ENCODE measurements at places on chromosomes 12 and 14.

DNA sequence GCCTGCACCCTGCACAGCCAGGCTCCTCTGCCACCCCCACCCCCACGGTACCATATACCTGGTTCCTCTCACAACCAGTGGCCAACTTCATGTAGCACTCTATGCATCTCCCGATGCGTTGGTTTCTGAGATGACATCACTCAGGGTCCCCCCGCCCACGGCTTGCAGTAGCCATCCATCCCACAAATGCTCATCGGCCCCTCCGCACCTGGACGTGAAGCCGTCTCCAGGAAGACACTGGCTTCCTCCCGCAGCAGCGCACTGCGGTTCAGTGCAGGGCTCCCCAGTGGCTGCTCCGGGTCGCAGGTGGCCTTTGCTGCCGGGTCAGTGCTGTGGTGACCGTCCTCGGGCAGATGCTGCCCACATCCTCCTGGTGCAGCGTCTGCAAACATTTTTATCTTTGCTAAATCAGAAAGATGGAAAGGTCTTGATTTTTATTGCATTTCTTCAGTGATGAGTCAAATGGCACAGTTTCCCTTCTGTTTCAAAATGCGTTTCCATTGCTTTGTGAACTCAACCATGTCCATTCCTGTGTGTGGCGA lies 27.5 kb upstream of the MMP17 start:
- DNase-seq: no peak

GRCh38 chr14:88825078-88825458 lies 617 bp downstream of the TTC8 start:
- DNase-seq: no peak

- DNase-seq: no peak
Observed at GRCh38 chr12:66345956-66346355, 43.7 kb downstream of the HELB start.

DNA sequence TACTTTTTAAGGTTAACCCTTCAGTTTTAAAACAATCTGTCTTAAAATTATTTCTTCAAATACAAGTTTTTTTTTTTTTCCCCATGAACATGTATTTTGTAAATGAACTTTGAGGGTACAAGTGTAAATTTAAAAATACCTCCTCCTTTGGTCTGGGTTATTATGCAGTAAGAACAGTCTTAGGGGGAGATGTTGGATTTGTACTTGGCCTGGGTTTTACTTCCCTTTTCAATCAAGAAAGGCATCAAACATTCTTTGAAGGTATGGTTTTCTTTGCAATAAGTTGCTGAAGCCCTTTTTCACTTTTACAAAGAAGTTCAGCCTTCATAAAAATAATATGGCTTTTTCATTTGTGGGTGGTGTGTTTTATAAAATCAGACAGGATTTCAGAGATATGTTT lies 20.5 kb downstream of the WBP11 start:
- no peak for DNase-seq

- DNase-seq: no peak
Observed at GRCh38 chr12:132639956-132640520, 21.5 kb downstream of the P2RX2 start.

DNA sequence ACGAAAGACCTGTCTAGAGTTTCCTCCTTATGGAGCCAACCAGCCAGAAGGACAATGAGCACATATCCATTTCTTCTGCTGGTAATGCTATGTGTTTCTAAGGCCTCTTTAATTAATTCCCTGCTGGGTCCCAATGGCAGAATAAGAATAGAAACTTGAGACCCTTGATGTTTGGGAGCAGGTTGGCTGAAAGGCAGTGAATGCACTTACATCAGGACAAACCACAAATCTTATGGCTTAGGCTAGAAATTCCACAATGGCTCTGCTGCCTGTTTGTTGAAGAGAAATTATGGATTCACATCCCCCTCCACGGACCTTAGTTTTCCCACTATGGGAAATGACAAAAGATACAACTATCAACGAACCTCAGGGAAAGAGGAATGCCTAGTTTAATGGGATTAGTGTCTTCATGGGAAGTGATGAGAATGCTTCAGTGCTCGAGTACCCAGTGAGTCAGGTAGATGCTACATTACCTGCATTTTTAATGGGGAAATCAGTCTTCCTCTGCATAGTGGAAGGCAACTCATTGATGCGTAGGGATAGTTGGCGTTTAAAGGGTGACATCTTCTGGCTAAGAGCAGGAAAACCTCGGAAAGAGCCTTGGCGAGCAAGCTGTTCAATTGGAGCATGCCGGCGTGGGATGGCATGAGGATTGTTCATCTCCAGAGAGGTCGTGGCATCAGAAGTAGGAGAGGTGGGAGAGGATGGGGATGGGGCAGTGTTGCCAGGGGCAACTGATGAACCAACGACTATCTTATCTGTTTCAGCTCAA lies 46.5 kb downstream of the PAPLN start:
- DNase-seq: no peak

DNA sequence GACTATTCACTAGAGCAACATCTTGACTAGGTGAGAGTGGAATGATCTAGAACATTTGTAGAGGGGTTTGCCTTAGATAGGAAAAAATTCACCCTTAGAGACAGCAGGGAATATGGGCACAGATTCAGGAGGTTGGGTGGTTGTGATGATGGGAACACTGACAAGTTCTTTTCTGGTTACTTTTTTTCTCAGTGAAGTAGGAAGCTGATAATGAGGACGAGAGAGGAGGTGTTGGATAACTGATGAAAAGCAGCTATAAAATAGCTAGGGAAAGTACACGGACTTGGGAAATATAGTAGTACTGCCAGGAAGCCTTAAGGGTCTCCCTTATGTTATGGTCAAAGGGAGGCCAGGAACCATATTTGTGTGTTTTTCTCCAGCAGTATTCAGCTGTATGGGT lies 250.5 kb downstream of the SSPN start:
- no peak for DNase-seq

- DNase-seq: no peak
Observed at GRCh38 chr12:102629262-102629888, 149.0 kb upstream of the IGF1 start.

DNA sequence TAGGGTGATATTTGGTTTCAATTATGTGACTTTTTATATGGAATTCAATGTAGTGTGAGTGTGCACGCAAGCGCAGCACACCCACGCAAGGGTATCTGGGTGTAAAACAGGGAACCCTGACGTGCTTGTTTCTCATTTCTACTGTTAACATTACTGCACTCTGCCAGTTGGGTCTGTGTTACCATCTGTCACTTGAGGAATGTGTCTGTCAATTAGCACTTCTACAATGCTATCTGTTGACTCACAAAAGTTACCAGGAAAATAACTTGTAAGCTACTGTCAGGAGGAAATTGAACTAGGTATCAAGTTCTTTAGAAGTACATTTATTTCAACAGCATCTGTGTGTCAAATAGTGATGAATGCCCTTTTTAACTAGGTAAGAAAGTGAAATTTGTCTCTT lies 695.5 kb upstream of the LRFN5 start:
- DNase-seq: no peak

GRCh38 chr12:121017966-121018491 lies 1.7 kb upstream of the C12orf43 start:
- no peak for DNase-seq

DNA sequence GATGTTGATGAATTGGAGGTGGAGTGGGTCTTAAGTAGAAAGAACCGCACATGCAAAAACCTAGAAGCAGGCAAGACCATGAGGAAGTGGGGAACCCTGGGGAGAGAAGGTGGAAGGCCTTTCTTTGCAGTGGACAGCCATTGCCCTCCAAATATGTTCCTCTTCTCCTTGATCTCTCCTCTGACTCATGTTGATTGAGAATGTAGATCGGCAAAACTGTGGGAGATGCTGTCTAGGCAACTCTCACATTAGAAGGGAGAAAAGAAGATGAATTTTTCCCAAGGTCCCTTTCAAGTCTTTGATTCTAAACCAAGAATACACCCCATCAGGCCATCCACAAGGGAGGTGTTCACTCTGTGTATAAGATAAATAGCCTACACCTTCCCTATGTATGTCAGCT lies 257.5 kb downstream of the MSRB3 start:
- no peak for DNase-seq

- no peak for DNase-seq
Observed at GRCh38 chr14:103314496-103315277, 19.4 kb upstream of the EIF5 start.

DNA sequence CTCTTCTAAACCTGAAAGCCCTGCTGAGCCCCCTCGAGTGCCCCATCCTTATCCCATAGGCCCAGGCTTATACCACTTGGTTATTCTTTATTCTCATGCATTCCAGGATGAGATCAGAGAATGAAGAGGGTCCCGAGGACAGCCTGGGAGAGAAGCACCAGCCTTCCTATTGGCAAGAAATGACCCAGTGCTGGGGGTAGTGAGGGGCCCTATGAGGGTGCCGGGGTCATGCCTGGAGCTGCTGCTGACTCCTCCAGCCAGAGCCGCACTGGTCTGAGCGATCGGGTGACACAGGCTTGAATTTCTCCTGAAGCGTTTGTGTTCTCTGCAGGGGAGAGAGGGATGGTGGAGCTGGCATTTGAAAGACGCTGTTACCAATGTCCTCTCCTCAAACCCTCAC lies 18.1 kb downstream of the MORN3 start:
- DNase-seq: no peak

- DNase-seq: no peak
Observed at GRCh38 chr12:89877671-89878070, 169.0 kb upstream of the ATP2B1 start.

- DNase-seq: no peak
Observed at GRCh38 chr12:41293011-41293410, 104.9 kb downstream of the PDZRN4 start.

- DNase-seq: no peak
Observed at GRCh38 chr14:102590667-102591099, 1.8 kb upstream of the RCOR1 start.

DNA sequence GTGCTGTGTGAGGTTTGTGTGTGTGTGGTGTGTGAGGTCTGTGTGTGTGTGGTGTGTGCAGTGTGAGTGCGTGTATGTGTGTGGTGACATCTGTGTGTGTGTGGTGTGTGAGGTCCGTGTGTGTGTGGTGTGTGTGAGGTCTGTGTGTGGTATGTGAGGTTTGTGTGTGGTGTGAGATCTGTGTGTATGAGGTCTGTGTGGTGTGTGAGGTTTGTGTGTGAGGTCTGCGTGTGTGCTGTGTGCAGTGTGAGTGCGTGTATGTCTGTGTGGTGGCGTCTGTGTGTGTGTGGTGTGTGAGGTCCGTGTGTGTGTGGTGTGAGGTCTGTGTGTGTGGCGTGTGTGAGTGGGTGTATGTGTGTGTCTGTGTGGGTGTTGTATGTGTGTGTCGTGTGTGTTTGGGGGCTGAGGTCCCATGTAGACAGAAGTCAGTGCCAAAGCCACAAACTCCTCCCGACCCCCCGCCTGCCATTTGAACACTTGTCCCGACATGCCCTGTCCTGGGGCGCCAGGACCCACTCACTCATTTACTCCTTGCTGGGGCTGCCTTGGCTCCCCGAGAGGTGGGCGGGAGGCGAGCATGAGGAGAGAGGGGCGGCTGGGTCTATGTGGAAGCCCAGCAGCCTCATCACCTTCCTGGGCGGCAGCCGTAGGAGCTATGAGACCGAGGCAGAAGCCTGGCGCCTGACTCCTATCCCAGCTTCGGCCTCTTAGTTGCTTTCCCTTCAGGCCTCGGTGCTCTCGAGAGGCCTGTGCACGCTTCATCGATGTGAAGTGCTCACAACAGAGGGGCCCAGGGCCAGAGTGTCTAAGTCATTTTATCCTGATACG lies 20.5 kb downstream of the RILPL1 start:
- no peak for DNase-seq

- no peak for DNase-seq
Observed at GRCh38 chr14:21880918-21881317, 207.3 kb upstream of the OR4E1 start.

DNA sequence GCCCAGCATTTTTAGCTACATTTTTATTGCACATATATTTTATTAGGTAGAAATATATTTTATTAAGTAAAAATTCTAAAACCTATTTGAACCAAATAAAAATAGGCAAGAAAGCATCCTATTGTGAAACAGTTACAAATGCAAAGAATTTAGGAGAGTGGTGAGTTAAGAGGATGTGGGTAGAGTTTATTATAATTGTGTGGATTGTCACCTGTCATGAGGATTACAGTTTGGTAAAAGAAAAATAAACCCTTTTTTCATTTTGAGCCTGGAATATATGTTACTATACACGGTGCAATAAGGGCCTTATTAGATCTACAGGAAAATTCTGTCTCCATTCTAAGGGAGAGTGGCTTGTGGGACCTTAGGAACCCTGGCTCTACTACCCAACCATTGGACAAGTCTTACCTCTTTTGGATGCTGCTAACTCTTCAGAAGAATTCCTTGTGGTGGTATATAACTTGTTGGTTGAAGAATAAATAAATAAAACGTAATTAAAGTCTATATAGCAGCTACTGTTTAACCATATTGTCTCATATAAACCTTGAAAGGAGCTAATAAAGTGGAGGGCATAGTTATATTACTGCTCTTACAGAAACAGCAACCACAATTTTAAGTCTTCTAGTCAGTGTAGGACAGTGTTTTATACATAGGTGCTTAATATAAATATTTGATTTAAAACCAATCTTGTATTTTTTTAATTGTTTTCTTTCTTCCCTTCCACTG lies 67.8 kb downstream of the FGD4 start:
- DNase-seq: peak; percentile 68

GRCh38 chr12:101779200-101779599 lies 39.9 kb upstream of the SYCP3 start:
- no peak for DNase-seq

DNA sequence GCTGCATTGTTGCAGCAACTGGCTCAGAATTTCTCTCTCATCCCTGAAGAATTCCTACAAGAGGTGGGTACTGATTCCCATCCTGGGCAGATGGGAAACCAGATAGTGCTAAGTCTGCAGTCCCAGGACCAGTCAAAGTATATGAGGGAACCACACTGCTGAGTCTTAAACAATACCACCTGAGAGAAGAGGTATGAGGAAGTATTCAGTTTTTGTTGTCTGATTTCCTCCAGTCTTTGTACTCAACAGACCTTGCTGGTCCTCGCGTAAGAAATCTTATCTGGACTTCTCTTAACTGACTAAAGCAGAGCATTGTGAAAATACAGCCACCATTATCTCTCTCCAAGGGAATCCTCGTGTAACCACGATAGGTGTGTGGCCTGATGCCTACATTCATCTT lies 3.6 kb upstream of the EDDM3A start:
- DNase-seq: no peak

GRCh38 chr12:47273191-47273626 lies 193.4 kb upstream of the AMIGO2 start:
- DNase-seq: no peak

DNA sequence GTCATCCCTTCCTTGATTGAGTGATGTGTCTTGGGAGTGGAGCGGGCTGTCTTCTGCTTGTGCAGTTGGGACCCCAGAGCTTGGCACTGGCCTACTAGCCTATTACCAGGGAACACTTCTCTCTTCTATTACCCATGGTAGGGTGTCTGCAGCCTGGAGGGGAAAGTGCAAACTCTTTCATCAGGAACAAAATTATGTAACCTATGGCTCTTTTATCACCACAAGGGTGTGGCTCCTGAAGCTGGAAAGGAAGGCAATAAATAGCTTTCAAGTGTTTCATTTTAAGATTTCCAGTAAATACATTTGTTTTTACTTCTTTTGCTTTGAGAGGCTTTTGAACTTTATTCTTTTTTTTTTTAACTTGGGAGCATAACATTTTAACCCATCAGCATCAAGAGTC lies 349.7 kb upstream of the FAR2 start:
- DNase-seq: no peak

- no peak for DNase-seq
Observed at GRCh38 chr12:86600664-86601231, 344.6 kb upstream of the MGAT4C start.

GRCh38 chr12:111401167-111401605 lies 4.5 kb upstream of the SH2B3 start:
- DNase-seq: no peak

All from SJCRH30 (cell line).